ENCODE measurements at places on chromosomes 12 and 14.

DNA sequence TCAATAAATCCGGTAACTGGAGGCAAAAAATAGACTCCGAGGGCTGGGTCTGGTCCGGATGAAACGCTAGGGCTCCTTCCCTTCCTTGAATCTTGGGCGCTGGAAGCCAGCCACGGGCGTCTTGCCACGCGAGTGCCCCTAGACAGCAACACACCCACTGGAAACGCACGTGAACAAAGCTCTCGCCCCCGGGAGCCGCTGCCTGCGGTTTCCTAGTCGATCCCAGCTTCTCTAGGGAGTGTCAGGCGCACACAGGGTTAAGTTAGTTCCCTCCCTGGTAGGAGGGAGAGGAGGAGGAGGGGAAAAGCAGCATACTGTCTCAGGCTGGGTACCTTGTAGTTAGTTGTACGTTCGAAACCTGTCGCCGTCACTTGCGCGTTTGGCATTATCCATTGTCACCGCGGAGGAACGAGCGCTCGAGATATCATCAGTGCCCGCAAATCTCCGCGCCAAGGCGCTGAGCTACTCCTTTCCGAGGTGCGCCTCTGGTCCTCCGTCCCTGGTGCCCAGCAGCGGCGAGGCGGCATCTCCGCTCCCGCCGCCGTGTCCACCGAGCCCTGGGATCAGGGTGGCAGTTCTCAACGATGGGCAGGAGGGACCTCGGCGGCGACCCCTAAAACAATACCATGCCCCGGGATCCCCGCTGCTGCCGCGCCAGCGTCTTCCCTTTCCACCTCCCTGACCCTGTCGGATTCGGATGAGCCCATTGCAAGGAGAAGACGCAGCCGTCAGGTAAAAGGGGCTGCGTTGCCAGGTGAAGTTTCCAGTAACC, at the start of gene FLRT2:
Gene FLRT2 (plus strand): TSS at position 342 of the 772 bp plus-strand sequence. CDS start 91,371 bp downstream, outside the sequence.
- DNase-seq: no peak

- DNase-seq: no peak
These were observed 2.5 kb downstream of the PLEKHG3 start for GRCh38 chr14:64706593-64707193.

- DNase-seq: no peak
These were observed 47.3 kb downstream of the PTPN11 start for GRCh38 chr12:112466011-112466422.

DNA sequence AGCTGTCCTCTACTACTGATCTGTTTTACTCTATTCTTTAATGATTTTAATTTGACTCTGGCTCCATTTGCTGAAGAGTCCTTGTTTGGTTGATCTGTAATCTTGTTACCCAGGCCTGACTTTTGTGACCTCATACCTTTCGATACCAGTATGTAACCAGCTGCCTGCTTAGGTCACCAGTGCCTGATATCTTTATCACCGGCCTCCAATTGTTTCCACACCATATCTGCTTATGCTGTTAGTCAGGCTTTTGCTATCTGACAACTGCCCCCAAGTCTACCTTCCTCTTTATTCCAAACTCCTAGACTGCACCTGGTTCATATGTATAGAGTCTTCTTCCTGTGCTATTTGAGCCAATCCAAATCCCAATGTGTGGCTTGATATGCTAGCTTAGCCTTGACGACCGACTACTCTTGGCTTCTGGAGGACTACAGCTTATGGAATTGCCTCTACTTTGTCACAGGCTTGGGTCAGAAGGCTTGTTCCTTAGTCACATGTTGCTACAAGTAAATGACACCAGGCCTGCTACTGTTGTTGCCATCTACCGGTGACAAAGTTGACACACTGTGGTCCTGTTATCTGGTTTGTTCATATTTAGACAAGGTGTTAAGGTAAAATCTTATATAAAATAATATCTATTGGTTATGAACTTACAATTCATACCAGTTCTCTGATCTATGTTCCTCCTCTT, 193.9 kb downstream of the TRHDE start:
- no peak for DNase-seq

- no peak for DNase-seq
These were observed 59.8 kb upstream of the MDM1 start for GRCh38 chr12:68391937-68392336.

DNA sequence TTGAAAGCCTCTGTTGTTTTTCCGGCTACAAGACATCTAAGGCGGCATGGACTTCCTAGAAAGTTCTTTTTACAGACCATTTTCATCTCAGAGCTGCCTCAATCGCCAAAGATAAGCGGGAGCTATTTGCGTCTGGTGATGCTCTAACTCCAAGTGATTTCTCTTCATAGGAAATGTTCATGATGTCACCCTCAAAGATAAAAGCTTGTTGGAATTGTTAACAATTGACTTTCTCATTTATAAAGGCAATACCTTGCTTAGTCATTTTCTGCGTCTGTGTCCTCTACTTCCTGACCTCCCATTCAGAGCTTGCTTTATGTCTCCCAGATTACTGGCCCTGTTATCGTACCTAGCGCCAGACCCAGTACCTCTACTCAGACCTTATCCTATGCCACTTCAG, 259.0 kb upstream of the G2E3 start:
- DNase-seq: no peak

GRCh38 chr12:29734734-29735133, 49.0 kb downstream of the TMTC1 start:
- DNase-seq: no peak

- no peak for DNase-seq
These were observed 14.5 kb upstream of the DUSP6 start for GRCh38 chr12:89366676-89367364.

GRCh38 chr14:36295642-36296627, 24.5 kb downstream of the MBIP start:
- DNase-seq: no peak

DNA sequence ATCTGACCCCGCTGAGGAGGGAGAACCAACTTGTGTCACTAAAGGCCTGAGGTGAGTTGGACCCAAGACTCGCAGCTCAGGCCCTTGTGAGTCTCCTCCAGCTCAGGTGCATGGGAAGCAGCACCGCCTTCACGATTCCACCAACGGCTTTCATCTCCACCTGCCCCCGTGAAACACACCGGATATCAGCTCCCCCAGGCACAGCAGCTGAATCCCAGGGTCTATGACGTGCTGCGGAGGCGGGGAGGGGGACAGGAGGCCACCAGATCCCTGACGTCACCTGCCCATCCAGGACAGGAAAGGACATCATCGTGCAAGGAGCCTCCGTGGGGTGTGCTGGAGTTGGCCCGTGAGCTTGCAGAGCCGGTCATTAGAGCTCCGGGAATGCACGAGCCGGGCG, 18.5 kb upstream of the SFSWAP start:
- DNase-seq: no peak

DNA sequence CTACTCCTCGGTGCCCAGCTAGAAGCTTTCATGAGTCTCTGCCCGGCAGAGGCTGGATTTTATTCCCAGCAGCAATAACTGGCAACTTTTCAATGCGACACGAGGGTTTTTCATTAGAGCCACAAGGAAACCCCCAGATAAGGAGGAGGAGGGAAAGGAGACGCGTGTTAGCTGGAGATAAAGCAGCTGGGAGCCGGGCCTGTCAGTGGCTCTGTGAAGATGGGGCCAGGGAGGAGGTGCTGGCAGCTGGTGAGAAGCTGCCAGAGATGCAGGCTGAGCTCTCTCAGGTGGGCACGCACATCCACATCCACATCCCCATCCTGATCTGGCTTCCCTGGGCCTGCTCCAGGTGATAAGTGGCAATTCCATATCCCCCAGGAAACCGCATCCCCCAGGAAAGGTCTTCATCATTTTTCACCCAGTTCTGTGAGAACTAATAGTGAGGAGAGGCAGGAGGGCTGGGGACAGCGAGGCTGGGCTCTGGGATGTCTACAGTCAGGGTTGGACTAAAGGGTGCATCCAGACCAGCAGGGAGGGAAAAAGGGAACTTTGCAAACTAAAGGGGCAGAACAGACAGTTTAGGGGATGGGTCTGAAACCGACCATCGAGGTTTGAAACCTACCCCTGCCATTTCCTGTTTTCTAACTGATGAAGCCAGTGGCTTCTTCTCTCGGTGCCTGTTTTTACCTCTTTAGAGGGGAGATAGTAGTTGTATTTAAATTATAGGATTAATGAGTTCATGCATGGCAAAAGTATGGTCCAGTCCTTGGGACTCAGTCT, 413.2 kb downstream of the DPF3 start:
- DNase-seq: no peak

GRCh38 chr14:62896932-62897456, 148.3 kb downstream of the KCNH5 start:
- no peak for DNase-seq

- no peak for DNase-seq
These were observed 122.2 kb upstream of the NAP1L1 start for GRCh38 chr12:76206677-76207072.

DNA sequence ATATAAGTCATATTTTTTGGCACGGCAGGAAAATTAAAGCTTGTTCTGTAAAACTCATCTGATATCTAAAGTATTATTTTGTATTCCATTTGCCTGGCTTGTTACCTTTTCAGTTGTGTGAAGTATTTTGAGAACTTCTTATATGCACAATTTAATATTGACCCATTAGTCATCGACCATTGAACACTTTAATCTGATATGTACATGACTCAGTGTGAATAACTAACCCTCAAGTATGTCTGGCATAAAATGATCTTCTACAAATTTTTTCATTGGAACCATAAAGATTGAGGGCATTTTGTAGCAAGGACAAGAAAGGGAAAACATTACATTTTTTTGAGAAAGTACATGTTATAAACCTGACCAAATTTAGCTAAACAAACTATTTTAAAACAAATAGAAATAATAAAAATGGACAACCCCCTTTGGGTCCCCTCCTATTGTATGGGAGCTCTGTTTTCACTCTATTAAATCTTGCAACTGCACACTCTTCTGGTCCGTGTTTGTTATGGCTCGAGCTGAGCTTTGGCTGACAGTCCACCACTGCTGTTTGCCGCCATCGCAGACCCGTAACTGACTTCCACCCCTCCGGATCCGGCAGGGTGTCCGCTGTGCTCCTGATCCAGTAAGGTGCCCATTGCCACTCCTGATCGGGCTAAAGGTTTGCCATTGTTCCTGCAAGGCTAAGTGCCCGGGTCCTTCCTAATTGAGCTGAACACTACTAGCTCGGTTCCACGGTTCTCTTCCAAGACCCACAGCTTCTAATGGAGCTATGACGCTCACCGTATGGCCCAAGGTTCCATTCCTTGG, 118.8 kb downstream of the SLC6A15 start:
- DNase-seq: no peak
